GM12865 (cell line): ENCODE measurements at places on chromosomes 16 and 17.

DNA sequence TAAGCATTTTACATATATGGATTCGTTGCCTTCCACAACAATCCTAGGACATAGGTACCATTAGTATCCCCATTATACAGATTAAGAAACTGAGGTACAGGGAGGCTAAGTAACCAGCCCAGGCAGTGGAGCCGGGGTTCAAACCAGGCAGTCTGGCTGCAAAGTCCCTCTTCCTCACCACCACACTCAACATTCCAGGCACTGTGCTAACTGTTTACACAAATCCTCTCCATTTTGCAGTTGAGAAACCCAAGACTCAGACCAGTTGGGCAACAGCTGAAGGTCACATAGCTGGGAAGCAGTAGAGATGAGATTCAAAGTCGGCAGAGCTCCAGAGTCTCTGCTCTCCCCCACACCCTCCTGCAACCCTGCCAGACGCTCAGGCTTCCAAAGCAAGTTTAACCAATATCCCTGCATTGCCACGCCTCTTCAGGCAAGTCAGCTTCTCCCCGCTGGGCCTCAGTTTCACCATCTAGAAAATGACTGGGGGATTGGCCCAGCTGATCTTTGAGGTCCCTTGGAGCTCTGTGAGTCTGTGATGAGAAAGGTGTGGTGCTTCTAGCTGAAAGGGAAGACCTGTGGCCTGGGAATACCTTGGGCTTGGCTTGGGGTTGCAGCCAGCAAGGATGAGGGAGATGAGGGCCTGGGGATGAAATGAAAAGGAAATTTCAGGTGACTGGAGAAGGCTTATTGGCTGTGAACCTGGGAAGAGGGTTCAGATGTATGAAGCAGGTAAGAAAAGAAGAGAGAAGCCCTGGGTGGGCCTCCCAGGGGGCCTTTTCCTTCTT lies 14.0 kb downstream of the CCR7 start:
- no peak for DNase-seq

DNA sequence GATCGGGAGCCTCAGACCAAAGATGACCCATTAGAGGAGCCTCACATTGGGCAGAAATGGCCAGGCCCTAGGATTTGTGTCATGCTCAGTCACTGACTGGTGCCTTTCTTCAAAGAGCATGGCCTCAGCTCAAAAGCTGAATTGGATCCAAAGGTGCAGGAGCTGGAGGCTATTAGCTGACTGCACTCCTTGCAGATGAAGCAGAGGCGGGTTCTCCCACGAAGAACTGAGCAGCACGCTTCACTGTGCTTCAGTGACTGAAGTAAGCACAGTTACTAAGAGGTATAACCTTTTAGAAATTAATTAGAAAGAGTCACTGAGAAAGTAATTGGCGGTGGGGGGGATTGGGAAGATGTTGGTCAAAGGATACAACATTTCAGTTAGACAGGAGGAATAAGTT lies 18.7 kb upstream of the COX10 start:
- no peak for DNase-seq

DNA sequence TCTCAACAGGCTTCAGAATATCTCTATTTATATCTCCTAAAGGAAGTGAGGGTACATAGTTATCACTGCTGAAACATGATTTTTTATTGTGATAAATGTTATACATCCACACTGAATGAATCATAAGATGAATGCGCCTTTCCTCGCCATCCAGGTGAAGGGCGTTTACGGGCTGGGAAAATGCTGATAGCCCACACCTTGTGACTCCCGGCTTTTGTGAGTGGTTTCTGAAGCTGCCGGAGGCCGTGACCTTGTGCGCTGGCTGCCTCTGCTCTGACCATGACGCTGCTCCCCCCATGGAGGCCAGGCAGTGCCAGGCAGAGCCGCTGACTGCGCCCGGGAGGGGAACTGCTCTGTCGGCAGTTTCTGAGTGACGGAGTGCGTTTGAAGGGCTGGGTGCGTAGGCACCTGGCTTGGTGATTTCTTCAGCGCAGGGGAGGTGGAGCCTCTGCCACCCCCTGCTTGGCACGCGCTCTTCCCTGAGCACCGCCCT lies 97.2 kb downstream of the RAP1GAP2 start:
- no peak for DNase-seq

- DNase-seq: no peak
Measured at GRCh38 chr16:861446-861845, 60.9 kb upstream of the GNG13 start.

- no peak for DNase-seq
Measured at GRCh38 chr17:11565591-11565990, 32.7 kb upstream of the DNAH9 start.
